ENCODE measurements at places on chromosomes 5 and 9. TPM values are rescaled to one million over a fixed set of nuclear protein-coding genes. Genes with fewer than 3 reads are reported as not detected.

Gene MZB1
- not detected for total RNA-seq

Gene RAD17
- total RNA-seq, result 19.3 TPM

Gene PCDHB3
- 2.6 TPM for total RNA-seq

Gene CDH18
- not detected for total RNA-seq

Gene SPINK7
- not detected for total RNA-seq

Gene ESM1
- not detected for total RNA-seq

Gene OTP
- not detected for total RNA-seq

GRCh38 chr9:81266674-81267073 is 422.7 kb downstream of the TLE1 start:
- no peak for DNase-seq
- no peak overlapping the region for H3K27ac ChIP-seq
- H3K27me3 ChIP-seq, result no peaks in the 10 kb centered on the region
- H3K4me3 ChIP-seq, result no peak overlapping the region

GRCh38 chr9:34582787-34583186 is 6.7 kb downstream of the CNTFR start:
- H3K36me3 ChIP-seq, result no peaks in the 10 kb centered on the region
- H3K27ac ChIP-seq, result no peak overlapping the region
- no peak for DNase-seq
- peaks cover 28% of the 10 kb centered on the region for H3K27me3 ChIP-seq
- no peak overlapping the region for H3K4me3 ChIP-seq

GRCh38 chr9:36169708-36170107 is 520 bp downstream of the CCIN start:
- no peaks in the 10 kb centered on the region for H3K27me3 ChIP-seq
- H3K4me3 ChIP-seq, result no peak overlapping the region
- no peaks in the 10 kb centered on the region for H3K36me3 ChIP-seq

- DNase-seq, result no peak
- H3K27me3 ChIP-seq, result no peaks in the 10 kb centered on the region
- H3K4me3 ChIP-seq, result peak overlapping the region; percentile 96
- H3K36me3 ChIP-seq, result peaks cover 19% of the 10 kb centered on the region
- peak overlapping the region; percentile 21 for H3K27ac ChIP-seq
Observed at GRCh38 chr9:126862104-126862761, 1.8 kb downstream of the ZBTB34 start.

DNA sequence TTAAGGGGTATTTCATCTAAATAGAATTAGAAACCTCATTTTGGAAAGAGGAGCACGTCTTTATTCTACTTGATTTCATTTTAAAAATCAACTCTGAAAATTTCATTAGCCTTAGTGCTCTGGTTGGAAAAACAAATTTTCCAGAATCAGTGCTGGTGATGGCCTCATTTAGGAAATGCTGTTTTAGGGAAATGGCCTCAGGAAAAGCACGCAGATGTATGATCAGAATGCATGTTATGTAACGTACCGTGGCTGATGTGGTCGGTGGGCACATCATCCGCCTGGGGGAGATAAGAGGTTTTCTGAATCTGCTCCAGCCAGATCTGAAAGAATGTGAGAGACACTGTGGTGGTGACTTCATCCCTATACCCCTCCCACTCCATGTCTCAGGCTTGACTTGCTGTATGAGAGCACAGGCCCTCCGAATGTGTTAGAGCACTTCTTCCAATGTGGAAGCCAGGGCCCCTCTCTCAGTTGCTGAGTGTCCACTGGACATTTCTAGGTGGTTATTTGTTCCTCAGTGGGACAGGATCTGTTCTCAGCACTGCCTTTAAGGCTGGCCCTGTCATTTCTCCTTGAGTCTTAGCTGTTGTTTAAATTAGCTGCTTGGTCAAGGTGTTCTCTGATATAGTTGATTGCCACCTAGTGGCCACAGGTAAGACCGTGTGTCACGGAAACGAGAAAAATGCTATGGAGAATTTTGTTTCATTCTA is 96.5 kb downstream of the ARHGAP26 start:
- H3K4me1 ChIP-seq, result peaks cover 33% of the 10 kb centered on the region
- peak; percentile 73 for DNase-seq
- no peaks in the 10 kb centered on the region for H3K27me3 ChIP-seq
- no peak overlapping the region for H3K27ac ChIP-seq
- H3K4me3 ChIP-seq, result no peak overlapping the region
- H3K36me3 ChIP-seq, result no peaks in the 10 kb centered on the region

GRCh38 chr9:112820881-112821280 is 69.8 kb downstream of the SLC46A2 start:
- no peaks in the 10 kb centered on the region for H3K4me1 ChIP-seq
- no peaks in the 10 kb centered on the region for H3K27me3 ChIP-seq
- H3K27ac ChIP-seq, result no peak overlapping the region

DNA sequence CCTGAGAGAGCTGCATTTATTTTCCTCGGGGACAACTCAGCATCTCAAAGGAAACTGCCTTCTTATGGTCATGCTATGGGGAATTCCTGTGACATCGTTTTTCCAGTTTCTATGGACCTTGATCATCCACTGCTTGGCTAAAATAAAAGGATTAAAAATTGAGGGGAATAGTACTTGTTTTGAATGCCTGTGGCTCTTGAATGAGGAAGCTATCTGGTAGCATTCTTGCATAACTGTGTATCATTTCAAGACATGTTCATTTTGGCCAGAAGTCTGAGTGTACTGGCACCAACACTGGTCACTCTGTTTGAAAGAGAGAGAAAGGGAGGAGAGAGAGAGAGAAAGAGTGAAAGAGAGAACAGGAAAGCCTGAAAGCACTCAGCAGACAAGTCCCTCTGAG is 116.7 kb downstream of the DOCK2 start:
- H3K27ac ChIP-seq, result no peak overlapping the region
- H3K27me3 ChIP-seq, result no peaks in the 10 kb centered on the region
- H3K36me3 ChIP-seq, result no peaks in the 10 kb centered on the region
- no peak overlapping the region for H3K4me3 ChIP-seq

- DNase-seq, result peak; percentile 26
- H3K27ac ChIP-seq, result no peak overlapping the region
- H3K36me3 ChIP-seq, result no peaks in the 10 kb centered on the region
- no peaks in the 10 kb centered on the region for H3K27me3 ChIP-seq
Observed at GRCh38 chr9:31604531-31604930, 779.9 kb upstream of the ACO1 start.

GRCh38 chr5:150780187-150780692 is 1.7 kb downstream of the SMIM3 start:
- no peak overlapping the region for H3K4me3 ChIP-seq
- H3K27me3 ChIP-seq, result no peaks in the 10 kb centered on the region
- no peaks in the 10 kb centered on the region for H3K36me3 ChIP-seq
- peaks cover 63% of the 10 kb centered on the region for H3K4me1 ChIP-seq
- no peak for DNase-seq

DNA sequence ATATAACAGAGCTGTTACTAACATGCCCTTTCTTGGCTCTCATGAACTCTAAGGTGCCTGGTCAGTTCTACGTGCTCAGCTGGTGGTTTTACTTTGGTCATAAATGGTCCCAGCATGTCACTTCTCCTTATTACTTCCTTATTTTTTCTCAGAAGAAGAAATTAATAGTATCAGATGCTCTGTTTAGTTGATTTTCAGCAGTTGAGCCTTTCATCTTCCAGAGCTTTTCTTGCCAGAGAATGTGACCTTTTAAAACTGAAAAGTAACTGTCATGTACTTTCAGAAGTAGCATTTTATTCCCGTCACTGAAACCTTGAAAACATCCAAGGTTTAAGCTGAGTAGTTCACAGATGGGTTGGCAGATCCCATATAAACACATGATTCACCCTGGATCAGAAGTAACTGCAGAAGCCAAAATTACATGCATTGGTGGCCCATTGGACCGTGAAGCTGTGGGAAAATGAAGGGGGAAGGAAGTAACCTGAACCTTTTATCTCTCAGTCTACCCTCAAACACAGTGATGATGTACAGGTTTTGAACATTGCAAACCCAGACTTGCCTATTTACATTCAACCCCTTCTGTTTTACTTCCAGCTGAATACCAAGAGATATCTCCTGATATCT is 50.5 kb downstream of the HACD4 start:
- H3K4me3 ChIP-seq, result no peak overlapping the region
- H3K27ac ChIP-seq, result no peak overlapping the region
- no peaks in the 10 kb centered on the region for H3K4me1 ChIP-seq
- H3K36me3 ChIP-seq, result no peaks in the 10 kb centered on the region

GRCh38 chr9:8764051-8764450 is 964.5 kb upstream of the DMAC1 start:
- H3K27ac ChIP-seq, result no peak overlapping the region
- H3K4me3 ChIP-seq, result no peak overlapping the region
- H3K36me3 ChIP-seq, result no peaks in the 10 kb centered on the region
- peaks cover 11% of the 10 kb centered on the region for H3K27me3 ChIP-seq
- DNase-seq, result no peak

DNA sequence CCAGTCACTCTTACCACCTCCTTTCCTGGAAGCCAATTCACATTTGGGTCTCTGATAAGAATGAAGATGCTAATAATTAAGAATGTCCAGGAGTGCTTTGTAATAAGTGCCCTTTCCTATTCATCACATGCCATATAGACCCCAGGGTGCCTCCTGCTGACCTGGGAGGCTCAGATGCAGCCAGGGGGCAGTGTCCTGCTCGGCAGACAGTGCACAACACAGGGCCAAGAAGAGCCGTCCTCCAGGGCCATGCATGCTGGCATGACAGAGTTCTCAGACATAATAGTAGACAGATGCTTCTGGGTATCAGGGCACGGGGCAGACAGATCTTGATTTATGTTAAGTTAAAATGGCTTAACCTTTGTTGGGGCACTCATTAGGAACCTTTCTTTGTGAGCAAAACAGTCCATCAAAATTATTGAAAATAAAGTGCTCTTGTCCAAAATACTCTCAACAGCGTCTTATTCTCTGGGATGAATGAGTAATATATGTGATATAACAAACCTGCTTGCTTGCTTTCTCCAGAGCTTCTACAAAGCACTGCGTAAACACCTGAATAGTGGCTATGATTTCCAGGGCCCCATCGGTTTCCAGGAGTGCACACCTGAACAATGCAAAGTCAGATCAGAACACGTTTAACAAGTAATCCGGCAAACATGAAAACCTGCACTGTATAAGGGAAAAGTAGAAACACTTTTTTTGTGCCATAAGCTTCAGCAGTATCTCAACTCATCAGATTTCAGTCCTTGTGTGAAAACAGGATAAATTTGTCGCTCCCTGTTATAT is 192.7 kb downstream of the FANCC start:
- no peaks in the 10 kb centered on the region for H3K27me3 ChIP-seq
- no peaks in the 10 kb centered on the region for H3K36me3 ChIP-seq
- H3K27ac ChIP-seq, result no peak overlapping the region
- no peaks in the 10 kb centered on the region for H3K4me1 ChIP-seq
- no peak overlapping the region for H3K4me3 ChIP-seq
- DNase-seq, result no peak

GRCh38 chr5:62661126-62661525 is 82.5 kb downstream of the LRRC70 start:
- no peaks in the 10 kb centered on the region for H3K27me3 ChIP-seq
- no peaks in the 10 kb centered on the region for H3K36me3 ChIP-seq
- H3K4me3 ChIP-seq, result no peak overlapping the region
- H3K4me1 ChIP-seq, result no peaks in the 10 kb centered on the region
- no peak overlapping the region for H3K27ac ChIP-seq

GRCh38 chr9:68947015-68947414 is 66.9 kb downstream of the PRKACG start:
- DNase-seq, result no peak
- no peaks in the 10 kb centered on the region for H3K4me1 ChIP-seq
- H3K27me3 ChIP-seq, result peaks cover 63% of the 10 kb centered on the region
- no peak overlapping the region for H3K4me3 ChIP-seq
- H3K36me3 ChIP-seq, result no peaks in the 10 kb centered on the region
- no peak overlapping the region for H3K27ac ChIP-seq

DNA sequence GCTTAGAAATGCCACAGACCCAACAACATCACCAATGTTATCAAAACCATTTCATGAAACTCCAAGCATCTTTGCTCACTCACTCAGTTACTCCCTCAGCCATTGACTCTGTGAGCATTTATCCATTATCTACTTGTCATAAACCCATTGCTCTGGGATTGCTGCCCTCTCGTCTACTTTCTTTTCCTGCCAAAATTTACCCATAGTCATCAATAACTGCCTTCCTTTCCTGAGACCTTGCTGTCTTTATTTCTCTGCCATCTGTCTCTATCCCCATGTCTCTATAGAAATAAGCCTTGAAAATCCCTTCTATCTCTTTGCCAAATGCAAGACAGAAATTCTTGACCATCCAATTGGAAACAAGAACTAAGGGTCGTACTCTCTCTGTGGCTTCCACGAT is 26.4 kb upstream of the PUM3 start:
- H3K27me3 ChIP-seq, result peaks cover 50% of the 10 kb centered on the region
- no peaks in the 10 kb centered on the region for H3K36me3 ChIP-seq
- H3K27ac ChIP-seq, result no peak overlapping the region
- no peaks in the 10 kb centered on the region for H3K4me1 ChIP-seq
- H3K4me3 ChIP-seq, result no peak overlapping the region

All from A673 (cell line).